ENCODE measurements at places on chromosomes 1 and 21.

GRCh38 chr1:16371725-16372124 lies 4.7 kb downstream of the SZRD1 start:
- no peak for ATAC-seq

DNA sequence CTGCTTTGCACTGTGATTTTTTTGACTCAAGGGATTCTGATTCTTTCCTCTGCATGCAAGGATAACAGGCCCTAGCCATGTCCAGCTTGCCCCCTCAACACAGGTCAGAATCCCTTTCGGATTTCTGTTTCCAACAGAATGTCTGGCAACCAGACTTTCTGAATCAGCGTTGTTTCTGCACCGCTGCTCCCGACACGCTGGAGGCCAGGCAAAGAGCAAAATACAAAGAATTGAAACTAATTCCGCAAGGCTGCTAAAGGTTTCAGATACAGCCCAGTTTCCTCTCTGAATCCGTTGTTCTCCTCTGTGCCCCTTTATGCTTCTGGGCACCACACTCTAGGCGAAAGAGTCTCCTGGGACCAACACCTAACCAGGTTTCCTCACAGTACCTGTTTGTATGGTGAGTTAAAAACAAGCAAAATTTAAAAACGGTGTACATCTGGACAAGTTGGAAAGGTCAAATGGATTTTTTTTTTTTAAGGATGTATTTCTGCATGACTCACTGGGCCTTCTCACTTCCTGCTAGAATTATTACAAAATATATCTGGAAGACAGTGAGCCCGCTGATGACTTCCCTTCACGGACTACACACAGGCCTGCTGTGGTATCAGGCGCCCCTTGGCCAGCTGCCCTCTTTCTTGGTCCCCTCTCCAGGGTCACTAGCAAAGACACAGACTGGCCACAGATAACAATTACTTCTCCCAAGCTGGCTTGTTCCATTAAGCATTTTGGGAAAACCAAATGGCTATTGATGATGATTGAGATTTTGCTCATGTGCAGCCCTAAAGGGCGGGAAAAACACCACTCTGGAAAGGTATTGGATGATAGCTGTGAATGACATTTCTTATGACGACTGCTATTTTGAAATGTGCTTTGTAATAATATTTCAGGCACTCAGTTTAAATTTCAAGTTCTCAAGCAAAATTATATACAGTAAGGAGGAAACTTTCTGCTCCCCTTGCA lies 118.3 kb downstream of the TGFB2 start:
- no peak for ATAC-seq

GRCh38 chr1:157101149-157101548 lies 1.5 kb upstream of the ETV3L start:
- no peak for ATAC-seq

DNA sequence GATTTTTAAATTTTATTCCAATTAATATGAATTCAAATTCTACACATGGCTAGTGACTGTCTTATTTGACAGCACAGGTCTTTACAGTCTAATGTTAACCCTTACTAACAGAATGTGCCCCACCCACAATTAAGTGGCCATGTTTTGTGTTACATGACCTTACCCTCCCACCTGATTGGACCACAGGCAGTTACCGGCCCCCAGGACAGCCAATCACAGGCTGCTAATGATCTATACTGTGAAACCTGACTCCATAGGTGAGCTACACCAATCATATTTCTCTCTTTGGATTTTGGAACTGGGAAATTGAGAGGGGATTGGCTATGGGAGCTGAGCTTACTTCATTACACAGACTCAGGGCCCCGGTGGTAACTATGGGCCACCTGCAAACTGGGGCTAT lies 27.5 kb downstream of the ZP4 start:
- ATAC-seq, result no peak

Data from activated CD4-positive, CD25-positive, alpha-beta regulatory T cell treated with anti-CD3 and anti-CD28 coated beads, Interleukin-2, amount 50 U/mL, for 24 hours (primary cell).